ENCODE measurements at places on chromosomes 7 and 10.

DNA sequence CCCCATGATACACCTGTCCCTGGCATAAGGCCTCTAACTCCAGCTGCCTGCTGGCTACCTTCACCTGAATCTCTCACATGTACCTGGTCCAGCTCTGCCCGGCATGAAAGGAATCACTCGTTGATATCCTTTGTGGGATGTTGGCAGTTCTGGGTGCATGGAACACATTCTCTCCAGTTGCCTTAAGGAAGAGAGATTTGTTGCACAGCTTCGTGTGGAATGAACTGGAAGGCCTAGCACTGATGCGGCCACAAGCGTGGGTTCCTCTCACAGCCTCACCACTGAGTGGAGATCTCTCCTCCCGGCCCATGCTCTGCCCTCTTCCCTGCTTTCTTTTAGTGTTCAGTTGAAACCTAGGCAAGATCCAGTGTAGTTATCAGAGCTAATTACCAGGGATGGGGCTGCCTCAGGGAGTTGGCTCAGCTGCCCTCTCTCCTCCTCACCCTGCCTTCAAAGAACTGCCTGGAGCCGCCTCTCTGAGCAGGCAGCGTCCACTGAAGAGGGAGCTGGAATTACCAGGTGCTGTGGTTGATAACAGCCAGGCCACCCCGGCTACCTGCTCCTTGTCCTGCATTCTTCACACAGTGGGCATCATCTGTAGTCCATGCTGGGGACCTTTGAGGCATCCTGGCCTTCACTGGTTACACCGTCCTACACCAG is 194.3 kb downstream of the CCDC3 start:
- no peak for DNase-seq

- no peak for DNase-seq
These were observed 18.4 kb downstream of the ZNF775 start for GRCh38 chr7:150397346-150398107.

- no peak for DNase-seq
These were observed 371.2 kb upstream of the ADARB2 start for GRCh38 chr10:2108496-2108895.

GRCh38 chr10:12337453-12338372 is 11.6 kb upstream of the CAMK1D start:
- no peak for DNase-seq

GRCh38 chr10:3010334-3010733 is 57.0 kb upstream of the PFKP start:
- no peak for DNase-seq

DNA sequence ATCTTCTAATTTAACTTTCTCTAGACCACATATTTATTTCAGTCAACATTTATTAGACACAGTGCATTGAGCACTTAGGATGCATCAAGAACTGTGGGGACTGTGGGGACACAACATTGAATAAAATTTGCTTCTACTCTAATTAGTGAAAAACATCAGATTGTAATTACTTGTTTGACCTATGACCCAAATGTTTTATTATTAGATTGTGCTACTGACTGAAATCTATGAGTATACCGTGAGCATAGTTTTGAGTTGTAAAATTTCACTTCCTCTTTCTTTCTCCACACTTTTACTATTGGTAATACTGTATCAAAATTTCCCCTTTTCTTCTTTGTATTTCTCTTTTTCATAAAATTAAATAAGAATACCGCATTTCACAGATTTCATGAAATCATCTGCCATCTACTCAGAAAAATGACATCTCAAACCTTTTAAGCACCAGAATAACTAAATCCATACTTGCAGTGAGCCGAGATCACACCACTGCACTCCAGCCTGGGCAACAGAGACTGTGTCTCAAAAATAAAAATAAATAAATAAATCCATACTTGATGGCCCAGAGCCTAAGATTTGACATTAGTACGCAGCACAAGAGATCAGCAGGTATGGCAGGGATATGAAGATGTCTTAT is 25.4 kb upstream of the INPP5F start:
- no peak for DNase-seq

DNA sequence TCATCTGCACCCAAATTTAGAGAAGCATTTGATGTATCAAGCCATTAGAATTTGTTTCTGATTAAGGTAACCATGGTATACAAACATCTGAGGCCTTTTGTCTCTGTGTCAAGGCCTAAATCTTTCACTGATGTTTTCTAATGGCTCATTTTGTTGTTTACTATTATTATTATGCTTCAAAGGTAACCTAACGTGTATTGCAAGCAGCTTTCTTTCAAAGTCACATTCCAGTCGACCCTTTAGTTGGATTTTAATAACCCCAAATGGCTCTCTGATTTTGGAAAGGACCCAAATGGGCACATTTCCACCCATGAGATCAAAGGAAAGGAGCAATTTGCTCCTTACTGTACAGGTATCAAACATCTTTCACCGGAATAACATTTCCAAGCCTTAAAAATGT is 46.7 kb upstream of the WNT16 start:
- DNase-seq = no peak

GRCh38 chr7:133530682-133531081 is 277.8 kb downstream of the EXOC4 start:
- DNase-seq = no peak

GRCh38 chr7:101518336-101518735 is 110.8 kb downstream of the MYL10 start:
- DNase-seq = no peak

DNA sequence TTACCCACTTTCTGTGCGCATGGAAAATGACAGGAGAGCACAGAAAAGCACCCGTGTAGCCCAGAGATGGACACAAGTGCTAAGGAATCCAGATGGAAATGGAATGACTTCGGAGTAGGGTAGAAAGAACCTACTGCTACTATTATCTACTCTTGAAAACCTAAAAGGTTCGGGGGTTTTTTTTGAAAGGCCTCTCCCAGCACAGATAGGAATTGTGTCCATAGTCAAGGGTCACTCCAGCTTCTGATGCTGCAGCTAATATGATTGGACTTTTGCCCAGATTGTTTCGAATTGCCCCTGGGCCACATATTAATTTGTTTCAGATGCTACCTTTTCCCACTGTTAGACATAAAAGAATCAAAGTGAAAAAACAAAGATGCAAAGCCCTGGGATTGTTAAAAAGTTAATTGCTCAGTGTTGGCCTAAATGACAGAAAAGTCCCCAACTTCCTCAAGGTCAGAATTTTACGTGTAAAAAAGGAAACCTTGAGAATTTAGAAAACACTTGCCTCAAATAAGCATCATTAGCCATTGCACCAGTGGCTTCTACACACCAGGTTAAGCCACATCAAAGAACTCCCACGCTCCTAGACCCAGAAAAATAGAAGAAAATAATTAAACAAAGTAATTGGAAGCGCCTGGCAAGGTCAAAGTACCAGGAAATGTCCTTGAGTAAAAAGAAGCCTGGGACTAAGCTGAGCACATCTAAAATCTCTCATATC is 40.8 kb upstream of the INSIG1 start:
- DNase-seq = no peak

- DNase-seq = no peak
These were observed 7.7 kb downstream of the TM9SF3 start for GRCh38 chr10:96579133-96579532.

DNA sequence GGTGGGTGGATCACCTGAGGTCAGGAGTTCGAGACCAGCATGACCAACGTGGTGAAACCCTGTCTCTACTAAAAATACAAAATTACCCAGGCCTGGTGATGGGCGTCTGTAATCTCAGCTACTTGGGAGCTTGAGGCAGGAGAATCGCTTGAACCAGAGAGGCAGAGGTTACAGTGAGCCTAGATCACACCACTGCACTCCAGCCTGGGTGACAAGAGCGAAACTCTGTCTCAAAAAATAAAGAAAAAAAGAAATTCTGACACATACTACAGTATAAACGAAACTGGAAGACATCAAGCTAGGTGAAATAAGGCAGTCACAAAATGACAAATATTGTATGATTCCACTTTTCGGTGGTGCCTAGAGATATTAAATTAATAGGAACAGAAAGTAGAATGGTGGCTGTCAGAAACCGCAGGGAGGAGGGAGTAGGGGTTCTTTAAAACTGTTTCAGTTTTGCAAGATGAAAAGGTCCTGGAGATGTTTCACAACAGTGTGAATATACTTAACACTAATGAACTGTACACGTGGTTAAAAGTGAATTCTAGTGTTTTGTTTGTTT is 23.2 kb downstream of the PILRA start:
- DNase-seq = peak; percentile 22

DNA sequence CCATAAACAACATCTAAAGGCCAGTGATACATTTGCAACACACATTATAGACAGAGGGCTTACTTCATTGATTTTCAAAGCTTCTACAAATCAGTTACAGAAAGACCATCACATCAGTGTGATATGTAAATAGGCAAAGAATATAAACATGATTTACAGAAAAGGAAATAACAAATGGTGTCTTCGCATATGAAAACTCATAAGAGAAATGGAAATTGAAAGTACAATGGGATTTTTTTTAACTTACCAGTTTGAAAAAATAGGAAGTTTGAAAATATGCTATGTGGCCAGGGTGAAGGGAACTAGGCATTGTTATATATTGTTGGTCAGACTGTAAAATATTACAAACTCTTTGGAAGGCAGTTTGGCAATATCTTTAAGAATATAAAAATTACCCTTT is 27.3 kb downstream of the SEC23IP start:
- no peak for DNase-seq

- DNase-seq = no peak
These were observed 3.3 kb upstream of the OR2F2 start for GRCh38 chr7:143931739-143932138.

DNA sequence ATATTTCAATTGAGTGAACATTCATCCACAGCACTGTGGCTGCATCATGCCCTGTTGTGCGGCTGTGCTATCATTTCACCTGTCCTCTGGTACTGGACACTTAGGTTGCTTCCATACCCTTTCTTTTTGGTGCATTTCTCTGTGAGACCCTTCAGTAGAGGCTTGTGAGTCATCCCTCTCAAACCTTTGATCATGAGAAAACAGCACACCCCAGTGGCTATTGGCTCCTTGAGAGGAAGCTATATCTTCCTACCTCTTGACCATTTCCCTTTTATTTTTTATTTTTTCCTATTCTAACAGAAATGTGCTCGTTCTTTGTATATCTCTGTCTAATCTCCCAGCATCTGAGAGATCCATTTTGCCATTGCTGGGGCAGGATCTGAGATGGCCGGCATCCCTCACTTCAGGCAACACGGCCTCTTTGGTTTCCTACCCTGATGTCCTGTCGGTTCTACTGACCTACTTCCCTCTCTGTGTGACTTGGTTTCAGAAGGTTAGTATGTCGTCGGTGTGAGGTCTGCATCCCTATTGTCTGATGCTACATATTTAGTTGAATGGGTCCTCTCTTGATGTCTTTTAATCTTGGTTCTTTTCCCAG is 23.8 kb upstream of the PIK3AP1 start:
- DNase-seq = no peak

- DNase-seq = no peak
These were observed 26.1 kb downstream of the CREB3L2 start for GRCh38 chr7:137975768-137976167.

- DNase-seq = no peak
These were observed 20.6 kb upstream of the KDM7A start for GRCh38 chr7:140197218-140197890.

DNA sequence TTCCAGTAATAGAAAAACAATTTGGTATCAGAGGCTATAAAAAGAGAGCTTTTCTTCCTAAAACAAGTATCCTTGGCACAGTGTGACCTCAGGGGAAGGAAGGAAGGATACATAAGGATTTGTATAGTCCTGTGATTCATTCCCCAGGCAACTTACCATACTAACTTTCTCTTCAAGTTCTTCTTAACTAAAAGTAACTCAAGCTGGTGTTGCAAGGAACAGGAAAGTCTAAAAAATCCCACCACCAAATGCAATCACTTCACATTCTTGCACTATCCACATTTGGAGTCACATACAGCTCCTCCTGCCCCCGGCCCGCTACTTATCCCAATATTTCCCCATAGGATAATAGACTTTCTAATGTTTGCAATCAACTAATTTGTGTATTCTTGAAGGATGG is 84.8 kb downstream of the PRKAG2 start:
- no peak for DNase-seq

GRCh38 chr10:130553826-130554225 is 417.6 kb downstream of the GLRX3 start:
- no peak for DNase-seq

GRCh38 chr10:52956461-52956860 is 183.9 kb upstream of the MBL2 start:
- no peak for DNase-seq

DNA sequence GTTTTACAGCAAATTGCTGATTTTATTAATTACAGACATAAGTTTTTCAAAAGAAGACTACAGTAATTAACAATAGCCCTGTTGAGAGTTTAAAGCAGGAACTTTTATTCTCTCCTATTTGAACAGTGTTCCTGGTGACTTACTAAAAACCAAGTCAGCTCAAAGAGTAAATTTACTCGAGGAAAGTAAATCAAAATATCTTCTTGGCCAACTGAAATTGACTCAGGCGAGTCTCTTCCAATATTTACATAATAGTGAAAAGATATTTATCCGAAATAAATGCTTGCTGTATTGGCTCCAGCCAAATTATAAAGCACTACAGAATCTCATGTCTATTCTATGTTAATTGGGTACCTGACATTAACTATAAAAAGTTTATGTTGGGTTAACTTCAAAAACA is 13.2 kb downstream of the CYTH3 start:
- DNase-seq = no peak

DNA sequence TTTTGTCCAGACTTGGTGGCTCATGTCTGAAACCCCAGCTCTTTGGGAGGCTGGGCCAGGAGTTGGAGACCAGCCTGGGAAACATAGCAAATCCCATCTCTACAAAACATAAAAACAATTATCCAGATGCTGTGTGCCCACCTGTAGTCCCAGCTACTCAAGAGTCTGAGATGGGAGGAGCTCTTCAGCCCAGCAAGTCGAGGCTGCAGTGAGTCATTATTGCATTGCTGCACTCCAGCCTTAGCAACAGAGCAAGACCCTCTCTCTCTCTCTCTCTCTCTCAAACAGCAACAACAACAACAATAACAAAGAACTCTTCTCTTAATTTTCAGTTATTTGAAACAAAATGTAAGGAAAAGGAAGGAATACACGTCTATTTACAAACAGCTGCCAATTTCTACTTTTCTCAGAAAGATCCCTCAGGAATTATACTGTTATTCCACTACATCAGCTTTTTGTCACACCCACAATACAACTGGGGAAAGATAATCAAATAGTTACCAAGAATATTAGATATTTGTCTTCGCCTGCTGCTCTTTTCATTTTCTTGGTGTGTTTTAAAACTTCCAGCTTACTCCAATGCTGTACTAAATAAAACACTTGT is 5.1 kb upstream of the TSPAN12 start:
- no peak for DNase-seq

DNA sequence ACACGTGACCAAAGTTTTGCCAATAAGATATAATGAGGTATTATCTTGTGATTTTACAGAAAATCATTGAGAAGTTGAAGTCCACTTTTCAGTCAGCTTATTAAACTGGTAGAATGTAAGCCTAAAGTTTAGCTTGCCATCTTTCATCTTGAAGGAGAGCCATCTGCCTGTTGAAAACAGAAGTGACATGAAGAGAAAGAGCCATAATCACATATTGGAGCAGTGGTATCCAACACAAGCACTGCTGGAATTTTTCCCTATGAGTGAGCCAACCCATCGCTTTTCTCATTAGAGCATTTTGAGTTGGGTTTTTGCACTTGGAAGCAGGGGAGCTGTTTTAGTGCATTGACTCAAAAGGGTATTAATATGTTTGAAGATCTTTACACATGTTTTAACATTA is 117.6 kb upstream of the FERD3L start:
- no peak for DNase-seq

Data from activated CD4-positive, alpha-beta T cell treated with anti-CD3 and anti-CD28 coated beads for 4 hours (primary cell).